LHCN-M2 (cell line): ENCODE measurements at places on chromosomes 7 and 10.

GRCh38 chr10:46033602-46034011 lies 3.2 kb upstream of the NCOA4 start:
- peak; percentile 70 for DNase-seq

GRCh38 chr7:1853431-1853985 lies 183.4 kb downstream of the ELFN1 start:
- DNase-seq: peak; percentile 15

DNA sequence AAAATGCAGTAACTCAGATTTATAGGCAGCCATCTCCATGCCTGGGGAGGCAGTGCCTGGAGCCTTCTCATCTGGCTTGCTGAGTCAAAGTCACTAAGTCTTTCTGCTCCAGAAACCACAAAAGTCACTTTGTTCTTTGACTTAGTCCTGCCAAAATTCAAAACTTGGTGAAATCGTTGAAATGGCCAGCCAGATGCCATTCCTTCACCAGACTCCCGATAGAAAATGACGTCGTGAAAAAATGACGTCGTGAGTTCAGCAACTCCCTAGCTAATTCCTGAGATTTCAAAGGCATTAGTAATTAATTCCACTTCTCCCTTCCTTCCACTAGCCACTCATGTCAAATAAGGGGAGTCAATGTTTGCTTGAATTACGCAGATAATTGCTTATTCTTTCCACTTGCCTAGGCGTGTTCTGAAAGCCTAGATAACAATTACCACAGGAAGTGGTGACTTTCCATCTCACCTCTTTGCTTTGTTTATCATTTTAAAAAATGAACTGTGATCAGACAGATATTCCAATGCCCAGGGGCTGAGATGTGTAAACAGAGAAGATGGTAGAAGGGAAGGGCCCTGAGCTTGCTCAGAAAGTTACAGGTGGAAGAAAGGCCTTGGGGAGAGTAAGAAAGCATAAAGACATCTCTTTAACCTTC lies 48.5 kb upstream of the OSBPL3 start:
- DNase-seq: peak; percentile 90

GRCh38 chr10:51007781-51008180 lies 66.5 kb upstream of the PRKG1 start:
- DNase-seq: peak; percentile 34

GRCh38 chr7:36312064-36312914 lies 77.4 kb upstream of the ANLN start:
- DNase-seq: no peak

GRCh38 chr7:32077806-32078205 lies 7.6 kb upstream of the PDE1C start:
- DNase-seq: no peak

- DNase-seq: no peak
Measured at GRCh38 chr10:71250405-71250804, 38.0 kb downstream of the UNC5B start.

- DNase-seq: no peak
Measured at GRCh38 chr10:71531485-71532446, 135.0 kb downstream of the CDH23 start.

DNA sequence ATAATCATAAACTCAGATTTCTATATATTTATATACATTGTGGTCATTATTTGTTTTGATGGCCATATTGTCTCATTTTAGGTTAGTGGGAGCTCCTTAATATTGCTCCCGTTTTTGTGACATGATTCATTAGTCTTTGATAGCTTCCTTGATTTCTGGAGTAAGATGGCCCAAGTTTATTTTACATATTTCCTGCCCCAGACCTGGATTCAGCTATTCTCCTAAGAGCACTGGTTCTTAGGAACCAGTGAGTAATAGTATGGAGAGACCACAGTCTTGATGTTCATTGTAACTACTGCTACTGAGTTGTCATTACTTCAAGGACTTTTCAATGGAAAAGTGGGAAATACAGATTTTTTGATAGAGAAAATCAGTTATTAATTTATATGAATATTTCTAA lies 6.0 kb downstream of the TFPI2 start:
- DNase-seq: no peak

GRCh38 chr10:120429395-120429794 lies 27.6 kb upstream of the PLPP4 start:
- DNase-seq: no peak

GRCh38 chr10:123488436-123488835 lies 177.7 kb upstream of the GPR26 start:
- DNase-seq: no peak

DNA sequence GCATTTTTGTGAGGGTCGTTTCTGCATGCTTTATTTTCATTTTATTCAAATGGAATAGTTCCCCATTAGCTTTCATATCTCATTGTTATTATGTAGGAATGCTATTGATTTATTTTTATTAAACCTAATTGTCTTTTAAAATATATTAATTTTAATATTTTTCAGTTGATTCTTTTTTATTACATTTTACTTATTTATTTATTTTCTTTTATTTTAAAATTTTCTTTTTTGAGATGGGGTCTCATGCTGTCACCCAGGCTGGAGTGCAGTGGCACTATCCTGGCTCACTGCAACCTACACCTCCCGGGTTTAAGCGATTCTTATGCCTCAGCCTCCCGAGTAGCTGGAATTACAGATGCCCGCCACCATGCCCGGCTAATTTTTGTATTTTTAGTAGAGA lies 7.4 kb upstream of the STK17A start:
- DNase-seq: no peak

- no peak for DNase-seq
Measured at GRCh38 chr7:148408307-148408706, 182.3 kb upstream of the C7orf33 start.

DNA sequence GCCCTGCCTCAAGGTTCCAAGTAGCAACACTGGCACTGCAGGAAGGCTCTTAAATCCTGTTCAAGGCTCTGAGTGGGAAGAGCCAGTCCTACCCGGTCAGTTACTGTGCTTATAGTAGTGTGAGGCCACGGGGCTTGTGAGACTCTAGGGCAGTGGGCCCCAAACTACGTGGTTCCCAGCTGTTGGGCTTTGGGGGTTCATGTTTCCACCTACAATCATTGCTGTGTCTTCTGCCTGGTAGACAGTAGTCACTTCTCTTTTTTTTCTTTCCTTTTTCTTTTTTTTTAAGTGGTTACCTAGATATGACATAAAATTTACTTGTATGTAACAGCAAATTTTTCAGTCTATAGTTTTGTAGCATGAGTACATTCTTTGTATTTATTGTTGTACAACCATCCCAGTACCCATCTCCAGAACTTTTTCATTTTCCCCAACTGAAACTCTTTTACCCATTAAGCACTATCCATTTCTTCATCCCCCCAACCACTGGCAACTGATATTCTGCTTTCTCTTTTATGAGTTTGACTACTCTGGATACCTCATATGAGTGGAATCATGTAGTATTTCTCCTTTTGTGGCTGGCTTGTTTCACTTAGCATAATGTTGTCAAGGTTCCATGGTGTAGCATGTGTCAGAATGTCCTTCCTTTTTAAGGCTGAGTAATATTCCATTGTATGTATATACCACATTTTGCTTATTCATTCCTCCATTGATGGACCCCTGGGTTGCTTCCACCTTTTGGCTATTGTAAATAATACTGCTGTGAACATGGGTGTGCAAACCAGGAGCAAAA lies 7.7 kb downstream of the UBTD1 start:
- no peak for DNase-seq

- DNase-seq: no peak
Measured at GRCh38 chr10:43024942-43025700, 51.7 kb upstream of the RET start.

GRCh38 chr7:1742555-1743303 lies 72.7 kb downstream of the ELFN1 start:
- peak; percentile 17 for DNase-seq

- DNase-seq: no peak
Measured at GRCh38 chr10:113435881-113436280, 117.0 kb upstream of the HABP2 start.

DNA sequence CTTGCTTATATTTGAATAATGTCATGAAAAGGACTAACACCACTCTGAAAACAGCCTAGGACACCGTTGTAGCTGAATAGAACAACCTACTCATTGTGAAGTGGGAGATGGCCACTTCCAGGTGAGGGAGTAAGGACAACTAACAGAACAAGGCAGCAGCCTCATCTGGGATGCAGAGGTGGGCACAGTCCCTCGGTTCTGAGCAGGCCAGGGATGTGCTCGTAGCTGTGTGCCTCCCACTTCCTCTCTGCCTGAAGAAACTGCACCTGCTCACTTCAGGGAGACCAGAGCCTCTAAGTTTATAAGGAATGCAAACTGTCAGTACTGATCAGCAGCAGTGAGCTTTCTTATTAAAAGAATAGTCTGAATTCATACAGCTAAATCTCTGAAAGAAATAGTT lies 2.5 kb downstream of the VSTM4 start:
- no peak for DNase-seq
